GM03348 (cell line): ENCODE measurements at places on chromosomes 1 and 21.

DNA sequence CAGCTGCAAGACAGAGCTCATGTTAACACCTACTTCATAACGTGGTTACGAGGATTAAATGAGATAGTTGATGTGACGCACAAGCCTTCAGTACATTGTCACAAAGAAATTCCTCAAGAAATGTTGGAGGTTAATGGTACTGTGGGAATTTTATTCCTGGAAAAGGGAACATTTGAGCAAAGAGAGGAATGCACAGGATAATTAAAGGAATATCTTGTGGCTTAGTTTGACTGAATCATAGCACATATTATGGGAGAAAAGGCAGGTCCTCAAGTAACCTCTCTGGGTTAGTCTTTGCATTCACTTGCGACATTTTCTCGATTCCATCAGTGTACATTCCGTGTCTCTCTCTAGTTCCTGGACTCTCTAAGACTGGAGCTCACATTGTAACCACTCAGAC lies 300.2 kb upstream of the DUSP10 start:
- peak; percentile 29 for DNase-seq

GRCh38 chr1:39755965-39756659 lies 15.0 kb downstream of the OXCT2 start:
- no peak for DNase-seq

DNA sequence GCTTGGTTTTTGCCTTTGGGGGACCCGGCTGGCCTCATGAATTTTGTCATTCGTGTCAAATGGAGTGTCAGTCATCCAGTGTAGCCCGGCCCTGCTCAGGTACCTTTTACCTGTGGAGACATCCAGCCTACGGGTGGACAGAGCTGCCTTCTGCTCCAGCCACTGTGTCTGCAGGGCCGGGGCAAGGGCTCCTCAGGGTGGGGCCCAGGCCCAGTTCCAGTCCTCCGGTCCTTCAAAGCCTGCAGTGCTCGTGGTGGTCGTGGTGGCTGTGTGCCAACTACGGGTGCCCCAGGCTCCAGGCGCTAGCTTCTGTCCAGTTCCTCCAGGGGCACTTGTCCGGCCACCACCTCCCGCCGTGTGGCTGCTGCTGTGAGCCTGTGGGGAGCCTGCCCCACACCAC lies 54.8 kb downstream of the TRIM11 start:
- no peak for DNase-seq

- DNase-seq, result no peak
Measured at GRCh38 chr1:156947818-156948525, 27.5 kb downstream of the LRRC71 start.

DNA sequence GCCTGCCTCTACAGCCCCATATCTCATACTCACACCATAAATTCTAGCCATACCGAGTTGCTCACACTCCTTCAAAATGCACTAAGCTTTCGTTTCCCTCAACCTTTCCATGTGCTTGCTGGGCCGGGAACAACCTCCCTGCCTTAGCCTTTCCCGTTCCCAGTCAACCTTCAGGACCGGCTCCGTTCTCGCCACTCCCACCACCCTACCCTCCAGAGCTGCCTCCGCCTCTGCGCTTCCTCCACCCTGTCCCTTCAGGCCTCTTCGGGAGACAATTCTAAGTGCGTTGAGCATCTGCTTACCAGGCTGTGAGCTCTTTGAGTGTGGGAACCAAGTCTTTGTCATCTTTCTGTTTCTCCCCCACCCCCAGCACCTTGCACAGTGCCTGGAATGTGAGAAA lies 31.6 kb downstream of the KCNN3 start:
- no peak for DNase-seq

DNA sequence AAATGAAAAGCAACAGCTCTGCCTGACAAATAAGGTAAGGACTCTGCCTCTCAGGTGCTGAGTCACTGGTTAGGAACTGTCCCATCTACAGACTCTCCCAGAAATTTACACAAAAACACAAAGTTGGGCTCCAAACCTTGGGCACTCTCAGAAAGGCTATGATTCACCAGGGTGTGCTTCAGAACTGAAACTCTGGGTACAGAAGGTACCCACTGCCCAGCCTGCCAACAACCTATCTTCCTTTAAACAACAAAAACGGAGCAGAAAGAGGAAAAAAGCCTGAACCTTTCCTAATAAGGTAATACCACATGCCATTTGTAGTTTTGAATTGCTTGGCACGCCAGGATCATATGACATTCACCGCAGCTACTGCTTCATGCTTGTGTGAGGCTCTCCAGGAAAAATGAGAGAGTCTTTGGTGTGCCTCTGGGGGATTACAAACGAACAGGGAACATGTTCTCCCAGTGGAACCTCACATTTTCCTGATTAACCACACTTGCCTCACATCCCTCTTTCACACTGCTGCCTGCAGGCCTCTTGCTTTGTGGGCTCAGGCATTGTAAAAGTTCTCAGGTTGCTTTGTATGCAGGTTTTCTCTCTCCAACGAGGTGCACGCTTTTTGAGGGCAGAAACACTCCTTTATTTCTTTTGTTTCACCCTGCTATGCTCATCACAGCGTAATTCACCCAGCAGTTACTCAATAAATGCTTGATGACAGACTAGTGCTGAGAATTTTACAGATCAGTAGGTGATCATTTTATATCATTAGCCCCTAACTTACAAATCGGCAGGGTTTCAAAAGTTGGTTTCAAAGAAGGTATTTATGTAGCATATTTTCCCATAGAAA lies 65.1 kb downstream of the GADD45A start:
- DNase-seq, result peak; percentile 71

DNA sequence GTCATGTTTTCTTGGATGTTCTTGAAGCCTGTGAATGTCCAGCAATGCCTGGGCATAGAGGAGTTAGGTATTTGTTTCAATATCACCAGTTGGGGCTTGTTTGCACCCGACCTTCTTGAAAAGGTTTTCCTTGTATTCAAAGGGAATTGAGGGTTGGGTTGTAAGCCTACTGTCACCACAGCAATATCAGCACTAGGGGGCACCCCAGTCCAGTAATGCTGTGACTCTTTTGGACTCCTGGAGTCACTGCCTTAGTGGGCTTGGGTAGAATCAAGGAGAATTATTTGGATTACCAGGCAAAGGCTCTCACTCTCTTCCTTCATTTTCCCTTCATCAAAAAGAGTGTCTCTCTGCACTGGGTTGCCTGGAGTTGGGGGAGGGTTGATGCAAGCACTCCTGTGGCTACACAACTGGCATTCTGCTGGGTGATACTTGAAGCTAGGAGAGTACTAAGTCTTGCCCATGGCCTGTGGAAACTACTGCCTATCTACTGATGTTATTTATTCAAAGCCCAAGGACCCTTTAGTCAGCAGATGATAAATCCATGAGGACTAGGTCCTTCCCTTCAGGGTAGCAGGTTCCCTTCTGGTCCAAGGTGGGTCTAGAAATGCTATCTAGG lies 34.5 kb downstream of the OR10R2 start:
- DNase-seq, result peak; percentile 11

DNA sequence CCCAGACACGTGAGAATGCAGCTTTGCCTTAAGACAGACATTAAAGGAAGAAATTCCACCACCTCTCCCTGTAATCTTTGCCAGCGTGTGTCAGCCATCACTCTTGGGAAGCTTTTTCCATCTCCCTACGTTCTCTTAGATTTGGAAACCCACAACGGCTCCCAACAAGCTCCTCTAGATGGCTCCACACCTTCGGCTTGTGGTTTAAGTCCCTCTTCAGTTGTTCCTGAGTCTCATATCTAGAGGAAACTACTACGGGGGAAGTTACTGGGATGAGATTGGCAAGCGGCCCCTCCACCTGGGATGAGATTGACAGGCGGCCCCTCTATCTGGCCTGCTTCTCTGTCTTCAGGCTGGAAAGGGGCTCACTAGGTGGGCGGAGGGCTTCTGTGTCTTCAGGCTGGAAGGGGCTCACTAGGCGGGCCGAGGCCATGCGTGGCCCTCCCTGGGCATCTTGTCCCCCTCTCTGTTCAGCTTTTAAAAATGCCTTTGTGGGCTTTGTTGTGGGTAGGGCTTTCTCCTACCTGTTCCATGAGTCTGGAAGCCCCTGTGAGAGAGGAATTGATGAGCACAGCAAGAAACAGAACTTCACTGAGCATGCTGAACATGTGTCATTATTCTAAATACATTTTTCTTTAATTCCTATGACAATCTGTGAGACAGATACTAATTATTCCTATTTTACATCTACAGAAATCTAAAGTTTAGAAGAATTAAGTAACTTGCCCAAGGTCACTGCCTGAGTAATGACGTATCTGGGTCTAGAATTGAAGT lies 670.5 kb downstream of the KIF26B start:
- DNase-seq, result peak; percentile 59

- no peak for DNase-seq
Measured at GRCh38 chr1:229058111-229058561, 212.8 kb upstream of the RAB4A start.

DNA sequence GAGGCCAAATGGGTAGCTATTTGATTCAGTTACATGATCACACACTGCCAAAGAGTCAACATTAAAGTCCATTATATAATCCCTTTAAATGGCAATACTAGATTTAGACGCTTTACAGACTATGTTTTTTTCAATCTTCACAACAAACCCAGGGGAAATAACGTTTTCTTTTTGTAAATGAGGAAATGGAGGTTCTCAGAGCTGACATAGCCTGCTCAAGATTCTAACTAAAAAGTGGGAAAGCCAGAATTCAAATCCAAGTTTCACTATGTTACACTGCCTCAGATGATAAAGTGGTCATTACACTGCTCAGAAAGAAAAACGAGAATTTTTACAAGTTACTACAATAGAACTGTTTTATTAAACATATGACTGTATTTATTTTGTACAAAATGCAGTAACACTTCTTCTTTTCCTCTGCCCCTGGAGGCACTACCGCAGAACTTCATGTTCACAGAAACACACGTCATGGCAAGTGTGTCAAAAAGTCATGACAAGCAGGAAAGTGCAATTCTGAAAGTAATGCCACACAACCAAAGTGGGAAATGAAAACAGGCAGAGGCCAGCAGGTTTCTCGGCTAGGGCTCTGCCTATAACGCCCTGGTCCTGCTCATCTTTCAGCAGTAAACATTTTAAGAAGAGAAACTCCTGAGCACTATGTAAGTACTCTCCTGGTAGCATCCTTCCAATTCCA lies 19.0 kb downstream of the THEMIS2 start:
- no peak for DNase-seq

- DNase-seq, result no peak
Measured at GRCh38 chr1:165837838-165838364, 10.5 kb downstream of the UCK2 start.

DNA sequence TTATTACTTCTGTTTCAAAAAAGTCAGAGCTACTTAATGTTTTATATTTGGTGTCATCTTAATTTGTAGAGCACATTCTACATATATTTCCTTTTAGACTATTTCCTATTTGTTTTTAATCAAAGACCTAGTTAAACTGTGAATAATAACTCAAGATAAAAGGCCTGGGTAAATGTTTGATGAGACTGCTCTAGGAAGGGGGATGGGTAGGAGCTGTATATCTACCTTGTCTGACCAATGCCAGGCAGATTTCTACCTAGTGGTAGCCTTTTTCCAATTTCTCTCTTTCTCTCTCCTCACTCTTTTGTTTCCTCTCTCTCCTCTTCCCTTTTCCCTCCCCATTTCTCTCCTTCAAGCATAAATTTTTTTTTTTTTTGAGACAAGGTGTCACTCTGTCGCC lies 31.9 kb upstream of the IVNS1ABP start:
- no peak for DNase-seq
